Breast epithelium (tissue), 4 donors: ENCODE measurements at places on chromosomes 7 and 10.

- DNase-seq: no peak
These were observed 1.4 kb downstream of the APBB1IP start for GRCh38 chr10:26439406-26440087.

DNA sequence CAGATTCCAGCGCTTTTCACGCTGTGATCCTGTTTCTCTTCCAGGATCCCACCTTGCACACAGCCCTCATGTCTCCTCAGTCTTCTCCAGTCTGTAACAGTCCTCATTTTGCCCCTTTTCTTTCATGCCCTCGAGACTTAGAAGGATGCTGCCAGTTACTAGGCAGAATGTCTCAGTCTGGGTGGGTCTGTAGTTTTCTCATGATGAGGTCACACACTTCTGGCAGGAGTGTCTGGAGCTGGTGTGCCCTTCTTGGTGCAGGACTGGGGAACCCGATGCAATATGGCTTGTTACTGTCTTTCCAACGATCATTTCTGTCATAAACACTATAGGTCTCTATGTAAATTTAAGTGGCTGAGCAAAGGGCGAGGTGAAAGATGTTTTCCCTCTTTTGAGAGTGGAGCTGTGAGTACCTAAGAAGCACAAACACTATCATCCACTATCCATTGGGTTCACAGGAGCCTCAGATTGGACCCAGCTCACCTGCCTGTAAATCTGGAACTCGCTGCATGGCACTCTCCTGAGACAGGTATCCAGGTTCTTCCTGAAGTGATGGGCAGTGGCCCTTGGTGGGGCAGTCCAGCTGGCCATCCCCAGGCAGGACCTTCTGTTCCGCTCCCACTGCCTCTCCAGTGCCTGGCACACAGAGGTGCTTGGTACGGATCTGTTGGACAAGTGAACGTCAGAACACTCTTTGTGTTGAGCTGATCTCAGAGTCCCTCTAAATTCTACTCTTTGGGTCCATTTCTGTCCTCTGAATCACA lies 64.3 kb upstream of the ZNF32 start:
- DNase-seq: no peak

DNA sequence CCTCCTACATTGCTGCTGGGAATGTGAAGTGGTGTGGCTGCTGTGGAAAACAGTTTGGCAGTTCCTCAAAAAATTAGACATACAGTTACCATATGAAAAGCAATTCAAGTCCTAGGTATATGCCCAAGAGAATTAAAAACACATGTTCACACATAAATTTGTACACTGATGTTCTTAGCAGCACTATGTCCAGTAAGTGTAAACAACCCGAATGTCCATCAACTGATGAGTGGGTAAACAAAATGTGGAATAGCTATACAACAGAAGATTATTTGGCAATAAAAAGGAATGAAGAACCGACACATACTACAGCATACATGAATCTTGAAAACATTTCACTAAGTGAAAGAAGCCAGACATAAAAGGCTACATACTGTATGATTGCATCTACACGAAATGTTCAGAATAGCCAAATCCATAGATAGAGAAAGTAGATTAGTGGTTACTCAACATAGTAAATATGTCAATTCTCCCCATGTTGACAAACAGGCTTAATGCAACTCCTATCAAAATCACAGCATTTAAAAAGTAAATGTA lies 17.2 kb downstream of the CEP41 start:
- DNase-seq: no peak

DNA sequence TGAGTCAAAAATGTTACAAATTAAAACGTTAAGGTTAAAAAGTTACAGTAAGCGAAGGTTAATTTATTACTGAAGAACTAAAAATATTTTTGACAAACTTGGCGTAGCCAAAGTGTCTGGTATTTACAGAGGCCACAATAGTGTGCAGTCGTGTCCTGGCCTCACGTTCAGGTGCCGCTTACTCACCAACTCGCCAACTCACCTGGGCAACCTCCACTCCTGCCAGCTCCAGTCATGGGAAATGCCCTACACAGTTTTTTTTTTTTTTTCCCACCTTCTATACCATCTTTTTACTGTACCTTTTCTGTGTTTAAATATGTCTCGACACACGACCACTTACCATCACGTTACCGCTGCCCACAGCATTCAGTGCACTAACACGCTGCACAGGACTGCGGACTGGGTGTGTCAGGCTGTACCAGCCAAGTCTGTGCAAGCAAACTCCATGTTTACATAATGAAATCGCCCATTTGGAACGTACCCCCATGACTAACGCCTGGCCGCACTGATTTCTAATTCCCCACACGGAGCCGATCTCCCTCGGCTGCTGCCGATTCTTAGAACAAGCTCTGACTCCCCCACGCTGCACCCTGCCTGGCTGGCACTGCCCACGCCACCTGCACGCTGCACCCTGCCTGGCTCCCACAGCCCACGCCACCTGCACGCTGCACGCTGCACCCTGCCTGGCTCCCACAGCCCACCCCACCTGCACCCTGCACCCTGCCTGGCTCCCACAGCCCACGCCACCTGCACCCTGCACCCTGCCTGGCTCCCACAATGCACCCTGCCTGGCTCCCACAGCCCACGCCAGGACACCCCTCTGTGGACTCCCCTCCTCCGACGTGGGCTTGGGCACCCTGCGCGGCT lies 203.1 kb downstream of the ZMYND11 start:
- peak; percentile 51 for DNase-seq
